ENCODE measurements at places on chromosomes 2 and 18. TPM values are rescaled to one million over a fixed set of nuclear protein-coding genes. Genes with fewer than 3 reads are reported as not detected.

SKOR2 gene
- total RNA-seq: 1.4 TPM

BUB1 gene
- 50.5 TPM for total RNA-seq

MYOM1 gene
- total RNA-seq: 19.9 TPM

SPDYA gene
- 28.7 TPM for total RNA-seq

GRCh38 chr2:122564843-122565242 is 809.4 kb downstream of the TSN start:
- H3K4me3 ChIP-seq: no peak overlapping the region
- H3K4me1 ChIP-seq: no peaks in the 10 kb centered on the region
- H3K36me3 ChIP-seq: no peaks in the 10 kb centered on the region
- H3K27me3 ChIP-seq: no peaks in the 10 kb centered on the region
- H3K27ac ChIP-seq: no peak overlapping the region

DNA sequence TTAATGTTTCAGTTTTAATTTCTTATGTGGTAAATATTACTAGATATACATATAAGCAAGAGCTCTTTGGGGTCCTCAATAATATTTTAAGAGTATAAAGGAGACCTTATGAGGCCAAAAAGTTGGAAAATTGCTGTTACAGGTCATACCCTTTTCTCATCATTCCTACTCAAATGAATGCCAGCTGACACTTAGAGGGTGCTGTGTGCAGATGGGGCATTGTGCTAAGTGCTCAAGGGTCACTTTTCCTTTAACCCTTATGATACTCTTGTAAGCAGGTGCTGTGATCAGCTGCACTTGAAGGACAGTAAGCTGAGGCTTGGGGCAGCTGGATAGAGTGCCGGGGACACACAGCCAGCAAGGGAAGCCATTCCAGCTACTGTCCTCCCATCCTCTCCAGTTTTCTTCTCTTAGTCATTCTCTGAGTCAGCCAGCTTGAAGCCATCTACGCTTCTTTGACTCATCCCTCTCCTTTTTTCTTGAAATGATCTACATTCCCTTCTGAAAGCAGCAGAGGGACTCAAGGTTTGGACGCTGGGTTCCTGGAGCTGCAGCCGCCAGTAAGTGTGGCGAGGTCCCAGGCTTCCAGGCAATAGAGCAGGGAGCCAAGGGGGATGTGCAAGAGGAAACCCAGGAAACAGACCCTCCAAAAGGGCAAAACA is 42.0 kb upstream of the CREB1 start:
- no peaks in the 10 kb centered on the region for H3K36me3 ChIP-seq
- H3K27ac ChIP-seq: no peak overlapping the region

DNA sequence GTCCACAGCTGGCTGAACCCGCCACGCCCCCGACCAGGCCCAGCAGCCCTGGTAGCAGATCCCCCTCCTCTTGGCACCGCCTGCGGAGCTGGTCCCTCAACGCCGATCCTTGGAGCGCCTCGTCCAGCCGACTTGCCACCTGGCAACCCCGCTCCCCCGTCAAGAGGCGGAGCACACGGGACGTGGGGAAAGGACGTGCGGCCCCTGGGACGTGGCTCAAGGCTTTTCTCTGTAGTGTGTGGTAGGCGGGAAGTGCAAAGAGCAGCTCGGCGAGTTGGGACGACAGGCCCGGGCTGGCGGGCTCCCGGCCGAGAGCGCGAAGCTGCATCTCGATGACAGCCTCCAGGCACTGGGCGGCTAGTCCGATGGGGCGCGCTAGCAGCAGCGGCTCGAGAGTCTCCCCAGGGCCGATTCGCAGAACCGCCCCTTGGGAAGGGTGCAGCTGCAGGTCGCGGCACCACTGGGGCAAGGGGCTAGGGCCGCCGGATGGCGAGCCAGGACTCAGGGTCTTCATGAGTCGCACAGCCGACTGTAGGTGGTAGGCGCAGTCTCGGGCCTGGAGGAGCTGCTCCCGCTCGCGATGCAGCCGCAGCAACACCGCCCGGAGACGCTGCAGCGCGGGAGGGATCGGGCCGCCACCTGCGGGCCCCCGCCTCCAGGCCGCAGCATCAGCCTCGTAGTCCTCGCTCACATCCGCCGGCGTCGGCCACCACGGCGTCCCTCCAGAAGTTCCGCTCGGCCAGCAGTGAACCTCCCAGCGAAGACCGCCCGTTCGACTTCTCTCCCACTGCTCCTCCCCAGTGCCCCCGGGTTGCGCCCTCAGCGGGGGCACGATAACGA is 617 bp downstream of the CCDC142 start:
- peak overlapping the region; percentile 90 for H3K4me3 ChIP-seq
- H3K27ac ChIP-seq: peak overlapping the region; percentile 93
- no peaks in the 10 kb centered on the region for H3K27me3 ChIP-seq
- DNase-seq: peak; percentile 36
- H3K4me1 ChIP-seq: peaks cover 20% of the 10 kb centered on the region

DNA sequence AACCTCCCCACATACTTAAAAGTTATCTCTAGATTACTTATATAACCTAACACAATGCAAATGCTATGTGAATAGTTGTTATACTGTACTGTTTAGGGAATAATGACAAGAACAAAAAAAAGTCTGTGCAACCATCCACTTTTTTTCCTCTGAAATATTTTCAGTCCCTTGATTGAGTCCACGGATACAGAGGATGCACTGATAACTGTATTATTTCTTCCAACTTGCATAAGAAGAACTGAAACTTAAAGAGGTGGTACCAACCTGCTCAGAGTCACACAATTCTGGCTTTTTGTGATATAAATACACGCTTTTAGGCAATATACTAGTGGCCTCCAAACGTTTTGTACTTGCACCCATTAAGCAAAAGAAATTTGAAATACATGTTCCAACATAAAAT is 1.4 kb downstream of the SMC6 start:
- DNase-seq: no peak
- peak overlapping the region; percentile 96 for H3K27ac ChIP-seq
- H3K4me3 ChIP-seq: no peak overlapping the region
- H3K27me3 ChIP-seq: no peaks in the 10 kb centered on the region
- no peaks in the 10 kb centered on the region for H3K4me1 ChIP-seq

- DNase-seq: no peak
- no peak overlapping the region for H3K4me3 ChIP-seq
- H3K27ac ChIP-seq: no peak overlapping the region
These were observed 592.2 kb upstream of the SYT4 start for GRCh38 chr18:43869451-43870008.

DNA sequence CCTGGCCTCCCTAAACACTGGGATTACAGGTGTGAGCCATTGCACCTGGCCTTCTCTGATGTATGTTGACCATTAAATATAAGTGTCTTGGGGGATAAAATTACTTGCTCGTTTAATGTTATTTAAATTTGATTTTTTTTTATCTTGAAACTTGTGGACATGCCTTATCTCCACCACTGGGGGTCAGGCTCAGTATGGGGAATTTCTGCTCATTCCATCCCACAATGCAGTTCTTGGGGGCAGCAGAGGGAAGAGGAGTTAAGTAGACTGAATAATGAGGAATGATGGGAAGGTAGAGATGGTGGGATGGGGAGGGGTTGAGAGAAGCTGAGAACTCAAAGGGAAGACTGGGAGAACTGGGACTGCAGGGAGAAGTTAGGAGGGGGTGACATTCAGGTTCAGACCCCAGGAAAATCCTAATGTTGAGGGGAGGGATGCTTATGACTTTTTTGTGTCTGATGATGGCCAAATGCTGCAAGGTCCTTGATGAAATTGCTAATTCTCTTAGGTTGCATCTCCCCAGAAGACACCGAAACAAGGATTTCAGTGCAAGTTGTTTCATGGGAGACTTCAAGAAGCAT is 174.2 kb downstream of the MIB1 start:
- H3K4me3 ChIP-seq: no peak overlapping the region
- H3K36me3 ChIP-seq: no peaks in the 10 kb centered on the region
- peak; percentile 54 for DNase-seq
- no peak overlapping the region for H3K27ac ChIP-seq

DNA sequence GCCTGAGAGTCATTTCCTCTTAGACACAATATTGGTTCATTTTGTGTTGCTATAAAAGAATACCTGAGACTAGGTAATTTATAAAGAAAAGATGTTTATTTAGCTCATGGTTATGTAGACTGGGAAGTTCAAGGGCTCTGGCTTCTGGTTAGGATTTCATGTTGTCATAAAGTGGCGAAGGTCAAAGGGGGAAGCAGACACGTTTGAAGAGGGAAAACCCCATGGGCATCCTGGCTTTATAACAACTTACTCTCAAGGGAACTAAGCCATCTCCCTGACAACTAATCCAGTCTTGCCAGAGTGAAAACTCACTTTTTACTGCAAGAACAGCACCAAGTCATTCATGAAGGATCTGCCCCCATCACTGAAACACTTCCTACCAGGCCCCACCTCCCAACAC is 89.7 kb upstream of the RNF152 start:
- H3K36me3 ChIP-seq: no peaks in the 10 kb centered on the region
- no peak for DNase-seq
- H3K27me3 ChIP-seq: no peaks in the 10 kb centered on the region
- no peaks in the 10 kb centered on the region for H3K4me1 ChIP-seq

DNA sequence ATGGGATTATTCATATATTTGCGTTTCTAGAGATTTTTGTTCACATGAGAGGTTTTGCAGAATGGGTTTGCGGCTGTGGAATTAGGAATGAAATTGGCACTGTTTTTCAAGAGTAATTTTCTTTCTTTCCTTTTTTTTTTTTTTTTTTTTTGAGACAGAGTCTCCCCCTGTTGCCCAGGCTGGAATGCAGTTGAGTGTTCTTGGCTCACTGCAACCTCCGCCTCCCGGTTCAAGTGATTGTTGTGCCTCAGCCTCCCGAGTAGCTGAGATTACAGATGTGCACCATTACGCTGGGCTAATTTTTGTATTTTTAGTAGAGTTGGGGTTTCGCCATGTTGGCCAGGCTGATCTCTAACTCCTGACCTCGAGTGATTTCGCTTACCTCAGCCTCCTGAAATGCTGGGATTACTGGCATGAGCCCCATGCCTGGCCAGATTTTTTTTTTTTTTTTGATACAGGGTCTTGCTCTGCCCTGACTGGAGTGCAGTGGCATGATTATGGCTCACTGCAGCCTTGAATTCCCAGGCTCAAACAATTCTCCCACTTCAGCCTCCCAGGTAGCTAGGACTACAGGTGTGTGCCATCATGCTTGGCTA is 65.3 kb downstream of the MIB1 start:
- DNase-seq: no peak
- no peaks in the 10 kb centered on the region for H3K27me3 ChIP-seq
- H3K36me3 ChIP-seq: no peaks in the 10 kb centered on the region
- no peak overlapping the region for H3K27ac ChIP-seq

DNA sequence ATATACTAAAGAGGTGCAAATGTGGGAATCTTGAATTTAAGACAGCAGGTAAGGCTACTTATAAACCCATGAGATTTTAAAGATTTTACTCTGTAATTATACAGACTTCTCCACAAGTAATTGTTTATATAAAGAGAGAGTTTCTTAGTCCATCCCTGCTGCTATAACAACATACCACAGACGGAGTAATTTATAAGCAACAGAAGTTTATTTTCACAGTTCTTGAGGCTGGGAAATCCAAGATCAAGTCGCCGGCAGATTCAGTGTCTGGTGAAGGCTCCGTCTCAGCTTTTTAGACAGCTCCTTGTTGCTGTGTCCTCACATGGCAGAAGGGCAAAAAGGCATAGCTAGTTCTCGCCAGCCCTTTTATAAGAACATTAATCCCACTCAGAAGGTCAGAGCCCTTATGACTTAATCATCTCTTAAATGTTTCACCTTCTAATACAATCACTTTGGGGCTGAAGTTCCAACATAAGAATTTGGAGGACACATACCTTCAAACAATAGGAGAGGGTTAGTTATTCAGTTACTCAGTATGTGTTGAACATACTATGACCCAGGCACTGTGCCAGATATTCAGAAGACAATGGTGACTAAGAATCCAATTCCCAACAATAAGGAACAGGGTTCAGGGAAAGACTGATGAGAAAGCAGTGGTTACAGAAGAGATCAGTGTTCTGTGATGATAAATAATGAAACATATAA is 466.0 kb downstream of the RIT2 start:
- no peaks in the 10 kb centered on the region for H3K4me1 ChIP-seq
- no peak for DNase-seq
- H3K36me3 ChIP-seq: no peaks in the 10 kb centered on the region
- no peaks in the 10 kb centered on the region for H3K27me3 ChIP-seq
- no peak overlapping the region for H3K4me3 ChIP-seq
- no peak overlapping the region for H3K27ac ChIP-seq

DNA sequence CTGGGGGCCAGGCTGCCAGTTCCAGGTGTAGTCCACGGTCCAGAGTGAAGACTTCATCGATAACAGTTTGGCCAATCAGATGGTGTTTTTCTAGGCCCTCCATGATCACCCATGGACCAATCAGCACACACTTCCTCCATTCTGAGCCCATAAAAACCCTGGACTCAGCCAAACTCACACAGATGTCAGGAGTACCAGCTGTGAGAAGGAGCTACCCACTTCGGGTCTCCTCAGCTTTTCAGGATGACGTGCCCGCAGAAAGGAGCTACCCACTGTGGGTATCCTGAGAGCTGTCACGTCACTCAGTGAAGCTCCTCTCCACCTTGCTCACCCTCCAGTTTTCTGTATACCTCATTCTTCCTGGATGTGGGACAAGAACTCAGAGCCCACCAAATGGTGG is 210.0 kb upstream of the RASGRP3 start:
- H3K4me3 ChIP-seq: no peak overlapping the region
- H3K4me1 ChIP-seq: no peaks in the 10 kb centered on the region
- no peak overlapping the region for H3K27ac ChIP-seq
- H3K27me3 ChIP-seq: no peaks in the 10 kb centered on the region
- no peaks in the 10 kb centered on the region for H3K36me3 ChIP-seq

GRCh38 chr2:15251753-15252152 is 309.4 kb downstream of the NBAS start:
- H3K4me3 ChIP-seq: no peak overlapping the region
- H3K36me3 ChIP-seq: no peaks in the 10 kb centered on the region
- no peak overlapping the region for H3K27ac ChIP-seq
- no peak for DNase-seq
- no peaks in the 10 kb centered on the region for H3K27me3 ChIP-seq
- no peaks in the 10 kb centered on the region for H3K4me1 ChIP-seq

DNA sequence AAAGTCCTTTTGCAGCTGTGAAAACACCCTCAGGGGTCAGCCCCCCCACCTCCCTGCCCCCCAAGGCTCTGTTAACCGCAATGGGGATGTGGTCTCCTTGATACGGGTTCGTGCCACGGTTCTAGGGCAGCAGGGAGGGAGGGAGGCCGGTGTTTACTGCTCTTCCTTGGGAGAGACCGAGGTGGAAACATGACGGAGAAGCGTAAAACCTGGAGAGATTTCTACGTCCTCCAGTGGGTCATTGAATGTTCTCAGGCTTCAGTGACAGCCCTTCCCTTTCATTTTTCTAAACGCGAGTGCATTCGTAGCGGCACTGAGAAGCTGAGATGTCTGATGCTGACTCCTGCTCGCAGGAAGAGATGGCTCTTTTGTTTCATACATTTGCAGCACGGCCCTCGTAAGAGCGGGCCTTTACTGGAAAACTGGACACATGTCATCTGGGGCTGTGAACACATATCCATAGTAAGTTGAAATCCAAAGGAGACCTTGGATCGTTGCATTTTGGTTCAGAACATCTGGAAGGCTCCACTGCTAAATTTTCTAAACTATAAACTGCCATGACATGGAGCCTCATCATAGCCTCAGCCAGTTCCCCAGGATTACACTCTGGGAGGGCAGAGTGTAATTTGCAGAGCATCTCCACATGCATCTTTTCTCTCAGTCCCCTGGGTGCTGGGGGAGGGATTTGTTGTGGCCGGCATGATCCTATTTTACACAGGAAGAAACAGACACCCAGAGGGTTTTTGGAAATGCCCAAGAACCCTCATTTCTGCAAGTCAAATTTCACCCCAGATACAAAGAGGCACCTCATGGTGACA is 40.6 kb upstream of the HDAC4 start:
- H3K27me3 ChIP-seq: no peaks in the 10 kb centered on the region
- no peak overlapping the region for H3K27ac ChIP-seq
- DNase-seq: no peak
- H3K36me3 ChIP-seq: no peaks in the 10 kb centered on the region
- no peak overlapping the region for H3K4me3 ChIP-seq

- no peak overlapping the region for H3K4me3 ChIP-seq
- no peak for DNase-seq
- no peaks in the 10 kb centered on the region for H3K4me1 ChIP-seq
These were observed 53.5 kb upstream of the KCNE4 start for GRCh38 chr2:222998459-222998858.

Measured in testis (tissue), 5 donors.